Ovary (tissue), 10 donors: ENCODE measurements at places on chromosomes 12 and 14.

- DNase-seq: no peak
These were observed 12.5 kb upstream of the ZFP36L1 start for GRCh38 chr14:68805414-68805813.

GRCh38 chr14:75278422-75279152, at the start of gene FOS:
TSS of gene FOS (plus strand) at chr14:75278828. CDS start at chr14:75278983, 155 bp downstream.
- DNase-seq: peak; percentile 92

GRCh38 chr12:80857311-80857710, 80.4 kb downstream of the LIN7A start:
- DNase-seq: no peak

DNA sequence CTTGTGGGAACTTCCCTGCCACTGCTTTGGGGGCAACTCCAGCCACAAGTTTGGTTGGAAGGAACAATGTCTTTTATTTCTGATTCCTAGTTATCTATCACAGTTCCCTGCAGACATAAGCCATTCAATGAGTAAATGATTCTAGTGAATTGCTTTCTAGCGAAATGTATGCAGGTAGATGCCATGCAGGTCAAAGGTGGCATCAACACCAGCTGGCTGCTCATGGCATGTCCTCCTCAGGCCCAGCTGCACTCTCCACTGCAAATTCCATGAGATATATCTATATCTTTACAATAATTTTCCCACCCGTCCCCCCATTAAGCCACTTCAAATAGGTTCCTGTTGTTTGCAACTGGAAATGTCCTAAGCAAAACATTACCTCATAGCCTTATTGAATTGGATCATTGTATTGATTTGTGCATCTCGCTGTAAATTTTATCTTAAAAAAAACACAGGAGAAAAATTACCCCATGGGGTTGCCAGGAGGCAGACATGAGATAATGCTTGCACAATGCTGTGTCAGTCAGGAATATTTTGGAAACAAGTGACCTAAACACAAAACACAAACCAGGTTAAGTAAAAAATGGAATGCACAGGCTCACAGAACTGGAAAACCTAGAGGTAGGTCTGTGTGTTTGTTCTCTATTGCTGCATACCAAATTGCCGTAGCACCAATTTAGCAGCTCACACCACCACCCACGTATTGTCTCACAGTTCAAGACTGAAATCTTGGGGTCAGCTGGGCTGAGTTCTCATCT, 32.8 kb upstream of the TXNRD1 start:
- DNase-seq: no peak

GRCh38 chr12:124750787-124751471, 112.7 kb downstream of the SCARB1 start:
- no peak for DNase-seq
